ENCODE measurements at places on chromosomes 6 and 20.

GRCh38 chr20:13778827-13779226 is 5.9 kb downstream of the ESF1 start:
- no peak for DNase-seq

DNA sequence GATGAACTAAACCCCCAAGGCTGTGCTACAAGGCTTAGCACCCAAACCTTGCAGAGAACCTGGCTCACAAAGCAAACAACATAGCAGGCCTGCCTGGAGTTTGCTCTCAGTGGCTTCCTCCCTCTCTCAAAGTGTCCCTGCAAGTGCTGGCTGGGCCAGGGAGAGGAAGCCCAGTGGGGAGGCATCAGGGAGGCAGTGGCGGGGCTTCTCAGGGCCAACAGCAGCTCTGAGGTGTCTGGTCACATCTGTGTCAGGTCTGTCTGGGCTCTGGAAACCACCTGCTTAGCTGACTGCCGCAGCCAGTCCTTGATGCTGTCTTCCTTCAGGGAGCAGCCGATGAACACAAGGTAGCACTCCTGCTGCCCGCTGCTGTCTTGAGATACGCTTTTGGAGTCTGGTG is 16.7 kb upstream of the SLC4A11 start:
- DNase-seq = no peak

DNA sequence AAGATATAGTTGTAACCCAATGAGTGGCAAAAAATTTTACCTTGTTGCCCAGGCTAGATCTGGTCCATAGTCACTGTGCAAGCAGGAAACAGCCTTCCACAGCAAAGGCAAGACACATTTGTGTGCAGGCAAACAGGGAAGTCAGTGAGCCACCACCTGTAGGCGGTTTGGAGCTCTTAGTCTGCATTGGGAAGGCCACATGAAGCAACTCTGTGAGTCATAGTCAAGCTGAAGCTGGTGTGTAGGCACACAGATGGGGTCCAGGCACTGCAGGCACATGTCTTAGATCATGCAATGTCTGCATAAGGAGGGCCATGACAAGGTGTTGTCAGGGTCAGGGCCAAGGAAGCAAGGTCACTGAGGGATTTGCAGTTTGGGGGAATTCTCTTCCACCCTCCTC is 543.2 kb upstream of the EPHA7 start:
- peak; percentile 16 for DNase-seq

GRCh38 chr6:138805016-138805765 is 9.3 kb downstream of the ECT2L start:
- DNase-seq = peak; percentile 34

DNA sequence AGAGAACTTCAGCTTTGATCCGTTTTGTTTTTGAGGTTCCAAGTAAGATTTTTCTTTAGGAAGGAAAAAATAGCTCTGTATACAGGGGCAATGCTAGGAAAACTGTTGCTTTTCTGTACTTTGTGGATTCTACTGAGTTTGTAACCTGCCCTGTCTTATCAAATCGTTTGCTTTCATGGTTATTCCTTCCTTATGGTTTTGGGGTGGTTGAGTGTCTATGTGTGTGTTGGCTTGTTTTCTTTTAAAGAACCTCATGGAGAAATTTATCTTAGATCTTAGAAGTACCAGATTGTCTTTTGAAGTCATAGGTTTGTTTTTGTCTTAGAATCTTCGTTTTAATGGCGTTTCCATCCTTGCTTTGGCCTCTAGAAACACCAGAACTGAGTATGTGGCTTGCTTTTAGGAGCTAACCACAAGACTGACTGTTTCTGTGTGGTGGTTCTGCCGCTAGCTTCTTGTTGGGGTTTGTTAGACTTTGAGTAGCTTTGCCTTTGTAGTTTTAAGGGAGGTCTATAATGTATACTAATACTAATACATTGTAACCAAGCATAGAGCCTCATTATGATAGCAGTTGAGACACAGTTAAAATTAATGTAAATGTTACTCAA is 86.8 kb downstream of the RPP40 start:
- no peak for DNase-seq

DNA sequence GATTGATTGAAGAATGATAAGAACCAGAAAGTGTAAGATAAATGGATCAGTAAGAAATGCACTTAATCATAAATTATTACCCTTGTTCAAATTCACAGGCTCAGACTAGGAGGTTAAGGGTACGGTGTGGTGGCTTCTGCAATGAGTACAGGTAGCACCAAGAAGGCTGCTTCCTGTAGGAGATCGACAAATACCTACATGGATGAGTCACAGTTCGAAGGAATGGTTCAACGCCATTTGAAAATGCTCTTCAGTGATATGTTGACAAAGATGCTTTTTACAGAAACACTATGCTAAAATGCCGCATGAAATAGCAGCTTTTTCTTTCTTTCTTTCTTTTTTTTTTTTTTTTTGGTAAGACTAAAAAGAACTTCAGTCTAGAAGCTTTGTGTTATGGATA is 116.2 kb downstream of the DTNBP1 start:
- no peak for DNase-seq

GRCh38 chr20:13061381-13061780 is 52.6 kb downstream of the SPTLC3 start:
- no peak for DNase-seq

DNA sequence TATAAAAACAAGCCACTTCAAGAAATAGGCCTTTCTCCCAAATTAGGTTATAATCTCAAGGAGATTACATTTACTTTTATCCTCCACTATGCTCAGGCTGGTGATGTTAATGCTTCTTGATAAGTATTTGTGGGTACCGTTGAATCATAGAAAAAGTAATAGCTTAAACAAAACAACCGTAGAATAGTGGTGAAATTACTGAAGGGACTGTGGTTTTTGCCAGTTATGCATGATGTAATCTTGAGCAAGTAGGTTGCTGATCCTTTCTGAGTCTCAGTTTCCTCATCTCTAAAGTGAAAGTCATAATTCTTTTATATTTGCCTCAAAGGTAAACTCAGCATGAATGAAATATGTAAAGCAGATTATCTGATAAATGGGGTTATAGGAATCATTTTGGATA is 187.3 kb upstream of the JAG1 start:
- peak; percentile 45 for DNase-seq

DNA sequence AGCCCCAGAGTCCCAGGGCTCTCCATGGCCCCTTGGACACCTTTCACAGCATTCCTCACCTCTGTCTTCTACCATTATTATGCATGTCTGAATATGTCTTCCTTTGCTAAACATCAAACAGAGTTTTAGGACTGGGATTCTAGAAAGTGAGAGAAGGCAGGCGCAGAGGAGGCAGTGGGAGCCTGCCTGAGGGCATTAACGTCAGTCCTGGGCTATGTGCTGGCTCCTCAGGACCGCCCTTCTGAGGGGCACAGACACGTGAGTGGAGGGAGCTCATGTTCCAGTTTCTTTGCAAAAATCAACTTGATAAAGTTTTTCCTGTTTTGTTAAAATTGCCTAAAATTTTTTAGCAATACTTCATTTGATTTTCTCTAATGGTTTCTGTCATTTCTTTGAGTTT is 38.0 kb downstream of the C6orf15 start:
- no peak for DNase-seq

DNA sequence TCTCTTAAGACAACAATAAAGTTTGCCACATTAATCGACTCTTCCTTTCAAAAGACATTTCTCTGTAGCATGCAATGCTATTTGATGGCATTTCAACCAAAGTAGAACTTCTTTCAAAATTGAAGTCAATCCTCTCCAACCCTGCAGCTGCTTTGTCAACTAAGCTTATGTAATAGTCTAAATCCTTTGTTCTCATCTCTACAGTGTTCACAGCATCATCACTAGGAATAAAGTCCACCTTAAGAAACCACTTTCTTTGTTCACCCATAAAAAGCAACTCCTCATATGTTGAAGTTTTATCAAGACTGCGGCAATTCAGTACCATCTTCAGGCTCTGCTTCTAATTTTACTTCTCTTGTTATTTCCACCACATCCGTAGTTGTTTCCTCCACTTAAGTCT is 11.5 kb upstream of the BLOC1S5 start:
- no peak for DNase-seq

DNA sequence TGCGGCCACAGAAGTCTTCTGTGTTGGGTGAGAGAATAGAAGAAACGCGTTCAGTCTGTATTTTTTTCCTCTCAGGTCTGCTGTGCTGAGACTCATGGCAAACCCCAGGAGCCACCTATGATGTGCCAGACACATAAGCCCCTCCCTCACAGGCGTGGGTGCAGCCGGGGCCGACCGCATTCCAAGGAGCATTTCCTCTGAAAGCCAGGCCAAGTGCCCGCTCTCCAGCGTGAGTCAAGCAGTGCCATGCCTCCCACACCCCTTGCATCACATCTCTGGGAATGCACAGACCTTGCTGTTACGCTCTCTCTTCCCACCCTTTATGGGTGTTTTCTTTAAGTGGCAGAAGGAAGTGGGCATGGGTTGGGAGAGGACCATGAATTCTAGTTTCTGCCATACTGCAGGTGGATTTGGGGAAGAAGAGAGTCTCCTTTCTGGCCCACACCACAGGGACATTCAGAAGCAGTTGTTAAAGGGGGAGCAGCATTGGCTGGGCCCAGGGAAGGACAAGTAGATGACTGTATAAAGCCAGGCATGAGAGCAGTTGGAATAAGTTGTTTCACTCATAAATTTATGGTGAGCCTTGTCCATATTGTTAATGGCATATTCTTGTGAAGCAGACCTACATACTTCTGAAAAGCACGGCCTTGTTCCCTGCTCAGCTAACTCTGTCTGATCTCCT is 37.1 kb upstream of the TFAP2A start:
- DNase-seq = no peak
